Dermis microvascular lymphatic vessel endothelial cell (primary cell): ENCODE measurements at places on chromosomes 5 and 9. TPM values are rescaled to one million over a fixed set of nuclear protein-coding genes. Genes with fewer than 3 reads are reported as not detected.

The CFAP90 gene
- total RNA-seq, result not detected in 2 replicates

The STARD4 gene
- 41.7 and 52.4 TPM in 2 replicates for total RNA-seq

GRCh38 chr9:121557581-121558447, 58.2 kb upstream of the GGTA1 start:
- DNase-seq, result no peak

DNA sequence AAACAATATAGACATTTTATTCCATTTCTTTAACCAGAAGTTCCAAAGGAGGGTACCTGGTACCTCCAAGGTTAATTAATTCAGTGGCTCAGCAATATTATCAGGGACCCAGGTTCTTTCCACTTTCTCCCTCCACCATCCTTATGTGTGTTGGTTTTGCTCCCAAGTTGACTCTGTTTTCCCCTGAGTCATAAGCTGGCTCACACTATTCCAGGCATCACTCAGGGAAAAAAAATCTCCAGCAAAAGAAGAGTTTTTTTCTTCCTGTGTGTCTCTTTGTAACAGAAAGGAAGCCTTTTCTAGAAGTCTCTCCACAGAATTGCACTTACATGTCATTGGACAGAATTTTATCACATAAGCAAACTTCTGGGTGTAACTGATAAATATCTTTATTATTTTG, 31.2 kb upstream of the GALNT10 start:
- no peak for DNase-seq

DNA sequence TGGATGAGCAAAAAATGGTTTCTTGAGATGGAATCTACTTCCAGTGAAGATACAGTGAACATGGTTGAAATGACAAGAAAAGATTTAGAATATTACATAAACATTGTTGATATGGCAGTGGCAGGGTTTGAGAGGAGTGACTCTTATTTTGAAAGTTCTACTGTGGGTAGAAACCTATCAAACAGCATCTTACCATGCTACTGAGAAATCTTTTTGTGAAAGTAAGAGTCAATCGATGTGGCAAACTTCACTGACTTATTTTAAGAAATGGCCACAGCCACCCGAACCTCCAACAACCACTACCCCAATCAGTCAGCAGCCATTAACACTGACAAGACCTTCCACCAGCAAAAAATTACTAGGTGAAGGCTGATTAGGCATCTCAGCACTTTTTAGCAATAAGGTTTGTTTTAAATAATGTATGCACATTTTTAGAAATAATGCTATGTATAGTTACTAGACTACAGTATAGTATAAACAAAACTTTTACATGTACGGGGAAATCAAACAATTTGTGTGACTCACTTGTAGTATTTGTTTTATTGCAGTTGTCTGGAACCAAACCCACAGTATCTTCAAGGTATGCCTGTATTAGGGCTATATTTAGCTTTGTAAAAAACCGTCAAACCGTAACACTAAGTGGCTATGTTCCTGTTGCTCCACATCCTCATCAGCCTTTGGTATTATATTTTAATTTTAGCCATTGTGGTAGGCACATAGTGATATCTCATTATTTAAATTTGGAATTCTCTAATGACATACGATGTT, 30.6 kb upstream of the ADAMTS6 start:
- no peak for DNase-seq

DNA sequence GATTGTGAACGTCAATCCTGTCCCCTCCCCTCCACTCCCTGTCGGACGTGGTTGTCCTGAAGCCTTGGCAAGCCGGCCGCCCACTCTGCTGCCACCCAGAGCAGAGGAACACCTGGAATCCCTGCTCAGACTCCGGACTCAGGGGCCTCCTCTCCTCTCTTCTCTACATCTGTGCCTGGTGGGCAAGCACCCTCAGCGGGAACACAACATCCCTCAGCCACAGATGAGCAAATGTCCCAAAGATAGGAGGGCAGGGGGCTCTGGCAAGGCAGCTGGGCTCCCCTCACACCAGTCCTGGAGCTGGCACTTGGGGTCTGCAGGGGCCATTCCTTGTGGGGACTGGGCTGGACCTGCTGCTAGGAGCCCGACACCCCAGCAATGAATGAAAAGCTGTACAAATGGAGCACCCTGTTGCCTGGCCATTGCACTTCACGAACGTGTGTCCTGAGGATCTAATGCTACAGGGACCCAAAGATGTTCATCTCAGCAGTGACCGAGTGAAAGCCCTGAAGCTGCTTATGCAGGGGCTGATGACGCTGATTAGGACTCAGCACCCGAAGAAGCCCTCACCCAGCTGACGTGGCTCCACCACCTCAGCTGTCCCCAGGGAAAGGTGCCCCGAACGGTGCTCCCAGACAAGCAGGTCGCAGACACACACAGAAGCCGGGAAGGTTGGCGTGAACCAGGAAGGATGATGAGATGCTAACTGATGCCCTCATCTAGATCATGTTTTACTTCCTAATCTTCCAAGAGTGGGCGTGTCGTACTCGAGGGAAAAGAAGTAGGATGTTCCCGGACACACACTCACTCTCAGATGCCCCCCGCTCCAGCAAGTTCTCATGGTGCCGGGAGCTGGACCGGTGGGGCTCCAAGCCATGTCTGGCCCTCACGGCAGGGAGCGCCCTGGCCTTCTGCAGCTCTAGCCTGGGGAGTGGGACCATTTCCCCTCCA, 177.0 kb upstream of the PPP1R26 start:
- no peak for DNase-seq

GRCh38 chr5:135535420-135535819, 344 bp downstream of the NEUROG1 start:
- no peak for DNase-seq

GRCh38 chr5:141382469-141383294, at the start of gene PCDHGA7:
Gene PCDHGA7, plus strand, starts transcription at chr5:141382742. Its CDS starts 158 bp downstream, at chr5:141382900.
- no peak for DNase-seq

DNA sequence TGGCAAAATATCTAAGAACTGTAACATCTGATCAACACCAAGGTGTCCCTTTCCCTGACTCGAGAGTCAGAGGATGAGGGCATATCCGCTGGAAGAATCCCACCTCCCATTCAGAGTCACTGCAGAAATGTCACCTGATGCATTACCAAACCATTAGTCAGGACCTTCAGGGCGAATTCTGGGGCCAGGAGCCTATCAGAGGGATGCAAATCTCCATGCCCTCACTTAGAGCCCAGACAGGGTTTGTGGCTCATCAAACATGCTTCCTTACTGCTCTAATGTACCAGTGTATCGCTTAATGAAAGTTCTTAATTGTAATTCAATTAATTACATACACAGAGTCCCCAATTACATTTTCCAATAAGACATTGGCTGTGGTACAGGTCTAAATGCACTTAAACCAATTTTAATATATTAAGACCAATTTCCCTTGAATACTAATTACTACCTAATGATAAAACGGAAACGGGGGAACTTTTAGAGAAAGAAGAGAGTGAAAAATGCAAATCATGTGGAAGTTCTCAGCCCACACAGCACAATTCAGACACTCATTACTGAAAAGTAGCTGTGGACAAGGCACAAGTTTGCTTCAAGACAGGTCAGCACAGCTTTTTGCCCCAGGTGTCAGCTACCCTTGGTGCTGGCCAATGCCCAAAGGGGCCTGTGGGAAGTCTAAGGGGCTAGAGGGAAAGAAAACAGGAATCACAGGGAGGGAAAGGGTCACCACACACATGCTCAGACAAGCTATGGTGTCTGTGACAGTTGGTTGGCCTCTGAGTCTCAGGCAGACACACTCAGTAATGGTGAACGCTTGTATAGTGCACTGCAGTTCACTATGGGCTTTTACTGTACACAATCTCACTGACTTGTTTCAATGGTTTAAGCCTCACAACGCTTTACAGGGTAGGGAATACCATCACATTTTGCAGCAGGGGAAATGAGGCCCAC, 211.6 kb downstream of the MAPKAP1 start:
- no peak for DNase-seq

DNA sequence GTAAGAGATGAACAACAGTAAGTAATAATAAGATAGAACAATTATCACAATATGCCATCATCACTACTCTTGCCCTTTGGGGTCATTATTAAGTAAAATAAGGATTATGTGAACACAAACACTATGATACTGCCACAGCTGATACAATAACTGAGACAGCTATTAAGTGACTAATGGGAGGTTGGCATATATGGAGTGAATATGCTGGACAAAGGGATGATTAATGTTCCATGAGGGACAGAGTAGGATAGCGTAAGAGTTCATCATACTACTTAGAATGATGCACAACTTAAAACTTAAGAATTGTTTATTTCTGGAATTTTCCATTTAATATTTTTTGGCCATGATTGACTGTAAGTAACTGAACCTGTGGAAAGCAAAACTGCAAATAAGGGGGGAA, 16.6 kb downstream of the POU5F2 start:
- DNase-seq, result no peak

DNA sequence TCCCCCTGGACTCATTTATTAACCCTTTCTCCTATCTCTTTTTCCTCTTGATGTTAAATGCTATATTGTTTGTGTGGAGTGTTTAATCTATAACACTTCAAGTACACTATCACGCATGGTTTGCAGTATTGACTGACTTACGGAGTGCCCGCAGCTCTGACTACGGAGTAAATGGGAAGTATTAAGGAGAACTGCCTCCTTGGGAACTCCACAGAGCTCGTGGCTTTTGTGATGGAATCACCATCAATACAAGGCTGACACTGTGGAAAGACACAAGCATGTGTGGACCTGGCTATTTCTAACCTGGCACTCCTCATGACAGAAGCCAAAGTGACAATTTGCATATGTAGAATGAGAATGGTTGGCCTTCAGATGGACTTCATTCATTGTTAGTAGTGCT, 66.2 kb downstream of the SFXN1 start:
- no peak for DNase-seq

DNA sequence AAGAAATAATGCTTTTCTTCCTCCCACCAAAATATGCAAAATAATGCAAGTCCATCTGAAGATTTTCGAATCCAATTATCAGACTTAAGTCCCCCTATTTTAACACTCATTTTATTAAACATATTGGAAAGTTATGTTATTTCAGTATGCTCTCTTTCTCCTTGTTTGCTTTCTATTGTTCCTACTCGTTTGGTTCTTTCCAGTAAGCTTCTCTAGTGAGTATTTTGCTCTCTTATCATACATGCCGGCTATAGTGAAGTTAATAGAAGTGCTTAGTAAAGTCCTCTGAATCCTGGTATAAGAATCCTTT, 517 bp downstream of the ALDH1A1 start:
- no peak for DNase-seq
